IMR-90 (cell line): ENCODE measurements at places on chromosomes 4 and X. TPM values are rescaled to one million over a fixed set of nuclear protein-coding genes. Genes with fewer than 3 reads are reported as not detected.
A peak's percentile ranks its signal among the peaks of the same experiment; 100 is the strongest.

DNA sequence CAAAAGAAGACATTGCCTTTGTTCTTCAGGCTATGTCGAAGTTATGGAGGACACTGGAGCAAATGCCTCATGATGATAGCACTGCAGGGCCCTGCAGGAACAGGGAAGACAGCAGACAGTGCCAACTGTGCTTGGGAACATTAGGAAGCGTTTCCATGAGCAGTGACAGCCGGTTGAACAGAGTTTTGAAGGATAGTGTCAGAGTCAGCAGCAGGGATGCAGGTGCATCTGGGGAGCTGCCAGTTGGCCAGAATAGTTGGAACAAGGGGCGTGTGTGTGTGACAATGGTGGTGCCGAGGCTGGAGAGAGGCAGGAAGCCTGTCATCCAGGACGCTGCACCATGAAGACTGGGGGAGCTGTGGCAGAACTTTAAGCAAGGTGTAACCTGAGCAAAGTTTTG is 88.6 kb downstream of the SHROOM3 start:
- DNase-seq: no peak

DNA sequence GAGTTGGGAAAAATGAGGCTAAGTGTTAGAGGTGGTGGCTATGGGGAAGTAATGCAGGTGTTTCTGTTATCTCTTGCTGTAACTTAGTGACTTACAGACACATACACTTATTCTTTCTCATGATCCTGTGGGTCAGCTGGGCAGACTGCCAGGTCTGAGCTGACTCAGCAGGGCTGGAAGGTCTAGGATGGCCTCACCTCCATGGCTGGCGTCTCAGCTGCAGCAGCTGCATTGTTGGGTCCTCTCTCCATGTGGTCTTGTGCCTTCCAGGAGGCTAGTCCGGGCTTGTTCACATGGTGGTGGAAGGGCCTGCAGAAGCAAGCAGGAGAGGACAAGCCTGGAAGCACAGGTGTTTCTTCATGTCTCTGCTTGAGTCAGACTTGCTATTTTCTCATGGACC is 172.7 kb downstream of the NHS start:
- DNase-seq: peak; percentile 91

DNA sequence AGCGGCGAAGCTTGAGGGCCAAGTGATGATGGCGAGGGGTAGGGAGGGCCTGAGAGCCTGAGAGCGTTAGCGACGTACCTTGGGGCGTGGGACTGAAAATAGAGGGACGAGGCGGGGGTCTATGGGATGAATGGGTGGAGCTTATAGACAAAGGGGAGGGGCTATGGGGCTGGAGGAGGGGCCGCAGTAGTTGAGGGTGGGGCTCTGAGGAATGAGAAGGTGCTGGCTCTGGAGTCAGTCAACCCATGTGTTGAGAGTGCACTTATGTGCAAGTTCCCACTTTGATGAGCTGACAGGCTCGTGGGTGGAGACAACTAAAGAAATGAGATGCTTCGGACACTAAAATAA is 488 bp downstream of the TBC1D25 start:
- peak; percentile 14 for DNase-seq

TSPAN6 gene
- 20.1 and 36.1 TPM in 2 replicates for total RNA-seq

- no peak for DNase-seq
Observed at GRCh38 chr4:81482326-81482725, 10.6 kb upstream of the RASGEF1B start.

DNA sequence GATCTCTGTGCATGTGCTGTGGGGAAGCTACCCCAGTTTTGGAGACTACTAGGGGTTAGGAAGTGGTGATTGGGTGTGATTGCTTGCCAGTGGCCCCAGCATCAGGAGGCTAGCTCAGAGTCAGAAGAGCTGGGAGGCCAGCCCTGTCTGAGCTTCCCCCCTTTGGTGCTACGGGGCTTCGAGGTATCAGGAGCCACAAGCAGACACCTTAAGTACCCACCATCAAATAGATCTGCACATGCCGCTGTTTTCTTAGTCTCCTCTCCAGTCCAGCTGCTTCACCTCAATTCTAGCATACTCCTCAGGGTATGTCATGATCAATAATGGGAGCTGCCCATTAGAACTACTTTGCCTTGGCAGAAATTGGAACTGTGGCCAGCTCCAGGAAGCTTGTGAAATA is 10.8 kb upstream of the PPEF1 start:
- DNase-seq: no peak

SRPK3 gene
- 0.36 and 0.56 TPM in 2 replicates for total RNA-seq

DNA sequence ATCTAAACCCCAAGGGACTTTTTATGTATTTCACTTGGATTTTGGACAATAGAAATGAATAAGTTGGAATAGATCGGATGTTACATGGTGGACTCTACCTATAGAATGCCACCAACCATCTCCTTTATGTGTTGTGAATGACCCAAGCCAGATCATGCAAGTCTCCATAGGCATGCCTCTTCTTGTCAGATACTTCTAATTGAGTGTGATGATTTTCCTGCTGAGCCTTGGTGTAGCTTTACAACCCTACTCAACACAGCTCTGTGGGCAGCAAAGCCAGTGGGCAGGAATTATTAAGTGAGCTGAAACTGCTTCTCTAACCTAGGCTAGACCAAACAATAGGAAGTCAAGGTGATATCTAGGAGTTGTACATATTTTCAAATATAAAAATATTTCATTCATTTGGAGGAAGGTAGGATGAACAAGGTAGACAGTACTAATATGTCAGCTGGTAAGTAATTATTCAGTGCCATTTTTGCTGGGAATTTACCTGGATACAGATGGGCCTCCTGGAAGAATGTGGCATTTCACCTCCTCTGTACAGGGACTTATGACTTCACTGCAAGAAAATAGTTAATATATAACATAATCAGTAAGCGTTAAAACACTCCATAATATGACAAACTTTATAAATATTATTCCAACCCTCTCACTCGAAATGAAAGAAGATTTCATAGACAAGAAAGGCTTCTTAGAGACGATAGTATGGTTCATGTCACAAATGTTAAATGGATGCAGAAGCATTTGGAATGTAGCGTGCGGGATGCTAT is 298.0 kb upstream of the FAT1 start:
- no peak for DNase-seq

- no peak for DNase-seq
Observed at GRCh38 chrX:32141841-32142240, 1069.5 kb downstream of the DMD start.

GRCh38 chr4:156884183-156884582 is 87.4 kb downstream of the PDGFC start:
- no peak for DNase-seq

GRCh38 chrX:66200855-66201795 is 37.1 kb downstream of the HEPH start:
- DNase-seq: peak; percentile 17

HAND2 gene
- 0.36 and 0.56 TPM in 2 replicates for total RNA-seq

DNA sequence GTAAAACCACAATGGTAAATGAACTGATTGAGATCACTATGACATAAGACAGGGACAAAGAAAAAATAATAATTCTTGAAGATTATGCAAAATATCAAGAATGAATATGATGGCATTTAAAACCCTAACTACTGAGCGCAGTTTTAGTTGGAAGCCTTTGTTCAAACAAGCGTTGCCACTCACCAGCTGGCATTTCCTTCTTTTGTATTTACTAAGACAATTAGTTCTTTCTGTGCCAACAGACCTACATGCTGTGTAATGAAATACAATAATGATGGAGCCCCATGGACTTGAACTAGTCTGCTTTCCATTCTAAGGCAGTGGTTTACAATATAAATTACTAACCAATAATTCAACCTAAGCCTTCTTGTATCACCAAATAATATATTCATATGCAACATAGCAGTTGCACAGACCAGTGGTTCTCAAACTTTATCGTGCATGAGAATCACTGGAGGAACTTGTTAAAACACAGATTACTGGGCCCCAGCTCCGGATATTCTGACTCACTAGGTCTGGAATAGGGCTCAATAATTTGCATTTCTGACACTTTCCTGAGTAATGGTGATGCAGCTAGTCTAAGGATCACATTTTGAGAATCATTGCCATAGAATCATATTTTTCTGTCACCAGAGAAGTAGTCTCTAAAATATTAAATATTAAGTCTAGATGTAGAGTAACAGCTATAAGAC is 196.4 kb upstream of the MAGEB18 start:
- no peak for DNase-seq

- DNase-seq: no peak
Observed at GRCh38 chr4:6281436-6282313, 12.0 kb downstream of the WFS1 start.

CORIN gene
- 15.6 and 20.3 TPM in 2 replicates for total RNA-seq

- peak; percentile 40 for DNase-seq
Observed at GRCh38 chrX:119374736-119375135, 24.4 kb upstream of the SLC25A43 start.

COX7B2 gene
- total RNA-seq: not detected in 2 replicates

GRCh38 chr4:8319061-8319460 is 49.5 kb downstream of the HTRA3 start:
- no peak for DNase-seq

- no peak for DNase-seq
Observed at GRCh38 chrX:45954026-45954425, 591.2 kb downstream of the ZNF674 start.

KIF4A gene
- total RNA-seq: 19.0 and 24.4 TPM in 2 replicates

REELD1 gene
- total RNA-seq: not detected in 2 replicates

DNA sequence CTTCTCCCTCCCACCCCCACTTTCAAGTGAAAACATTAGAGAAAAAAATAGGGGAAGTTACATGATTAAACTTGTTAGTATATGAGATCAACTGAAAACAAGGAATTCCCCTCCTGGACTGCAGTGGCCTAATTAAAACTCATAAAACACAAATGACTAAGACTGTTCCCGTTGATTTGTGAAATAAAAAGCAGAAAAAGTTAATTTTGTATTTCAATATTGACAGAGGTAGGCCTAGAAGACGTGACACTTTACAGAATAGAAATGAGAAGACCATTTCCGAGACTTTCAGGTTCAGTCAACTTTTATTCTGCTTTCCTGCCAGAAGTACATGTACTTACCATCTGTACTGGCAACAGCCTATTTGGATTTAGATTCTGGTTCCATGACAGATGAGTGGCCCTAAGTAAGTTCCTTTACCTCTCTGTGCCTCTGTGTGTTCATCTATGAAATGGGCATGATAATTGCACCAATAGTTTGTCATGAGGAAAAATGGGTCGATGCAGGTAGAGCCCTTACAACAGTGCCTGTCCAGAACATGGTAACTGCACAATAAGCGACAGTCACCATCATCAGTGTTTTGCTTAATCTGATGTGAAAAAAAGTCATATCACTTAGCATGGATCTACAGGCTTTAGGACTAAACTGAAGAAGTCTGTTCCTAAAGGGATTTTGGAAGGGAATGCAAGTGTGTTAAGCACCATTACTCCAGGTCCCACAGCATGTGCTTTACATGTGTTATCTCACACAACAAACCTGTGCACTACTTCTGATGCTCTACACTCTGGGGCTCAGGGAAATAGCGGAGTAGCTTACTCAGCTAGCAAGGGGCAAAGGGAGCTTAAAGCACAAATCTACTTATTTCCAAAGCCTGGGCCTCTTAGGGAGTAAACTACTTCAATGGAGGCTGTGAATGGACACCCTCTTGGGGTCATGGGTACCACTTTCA is 562.3 kb upstream of the DIPK2B start:
- no peak for DNase-seq

- no peak for DNase-seq
Observed at GRCh38 chr4:121185960-121186359, 21.8 kb upstream of the TNIP3 start.

MCTS1 gene
- 36.9 and 48.6 TPM in 2 replicates for total RNA-seq

GRCh38 chrX:16664074-16664473 is 14.1 kb downstream of the S100G start:
- peak; percentile 67 for DNase-seq

VCX3B gene
- total RNA-seq: not detected in 2 replicates

F9 gene
- not detected in 2 replicates for total RNA-seq

DNA sequence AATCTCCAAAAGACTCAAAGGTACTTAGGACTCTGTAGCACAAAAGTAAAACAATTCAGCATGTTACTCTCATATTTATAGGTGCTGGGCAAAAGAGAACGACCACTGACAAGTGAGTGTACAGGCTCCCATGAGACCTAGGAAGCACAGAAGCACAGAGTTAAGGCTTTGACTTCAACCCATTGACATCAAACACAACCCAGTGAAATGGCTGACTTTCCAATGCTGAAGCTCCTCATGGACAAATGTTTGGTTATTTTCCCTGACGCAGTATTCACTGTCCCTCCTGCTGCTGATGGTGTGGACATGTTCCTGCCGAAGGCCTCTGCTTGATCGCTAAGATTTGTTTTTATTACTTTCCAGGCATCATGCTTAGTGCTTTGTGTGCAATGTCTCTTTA is 148.7 kb downstream of the TSPAN5 start:
- no peak for DNase-seq

GRCh38 chrX:72270316-72270866 is 6.7 kb downstream of the RPS4X start:
- DNase-seq: no peak

DNA sequence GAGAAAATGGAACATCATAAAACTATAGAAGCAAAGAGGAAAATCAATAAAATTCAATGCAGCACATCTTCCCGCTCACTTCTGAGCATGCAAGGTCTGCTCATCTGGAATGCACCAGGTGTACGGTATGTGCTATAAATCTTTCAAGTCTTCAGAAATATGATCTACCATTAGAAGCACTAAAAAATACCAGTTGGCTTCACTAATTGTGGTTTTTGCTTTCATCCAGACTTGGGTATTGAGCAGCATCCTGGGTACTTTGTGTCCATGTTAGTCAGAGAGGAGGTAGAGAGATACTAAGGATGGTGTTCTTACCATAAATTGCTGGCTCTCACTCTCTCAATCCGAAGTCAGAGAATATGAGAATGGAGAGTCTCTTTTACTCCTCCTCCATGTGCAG is 477.1 kb downstream of the PPARGC1A start:
- no peak for DNase-seq

- no peak for DNase-seq
Observed at GRCh38 chrX:63349307-63349706, 1.8 kb downstream of the SPIN4 start.

- peak; percentile 63 for DNase-seq
Observed at GRCh38 chr4:15238720-15239119, 189.1 kb upstream of the C1QTNF7 start.

PPBP gene
- total RNA-seq: not detected in 2 replicates

GRCh38 chr4:138952411-138952810 is 63.2 kb upstream of the NOCT start:
- DNase-seq: peak; percentile 23

DNA sequence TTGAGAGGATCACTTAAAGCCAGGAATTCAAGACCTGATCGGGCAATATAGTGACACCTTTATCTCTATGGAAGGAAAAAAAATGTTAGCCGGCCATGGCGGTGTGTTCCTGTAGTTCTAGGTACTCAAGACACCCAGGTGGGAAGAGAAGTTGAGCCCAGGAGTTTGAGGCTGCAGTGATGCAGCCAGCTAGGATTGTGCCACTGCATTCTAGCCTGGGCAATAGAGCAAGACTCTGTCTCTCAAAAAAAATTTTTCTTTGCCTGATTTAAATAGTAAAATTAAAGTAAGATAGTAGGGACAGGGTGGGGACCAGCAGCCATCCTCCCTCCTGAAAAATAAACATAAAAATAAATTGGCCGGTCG is 16.9 kb upstream of the FAM47E start:
- no peak for DNase-seq

GRCh38 chrX:154074199-154074598 is 23.3 kb downstream of the MECP2 start:
- DNase-seq: peak; percentile 73

ZDHHC9 gene
- total RNA-seq: 14.2 and 17.7 TPM in 2 replicates
